ENCODE measurements at places on chromosomes 16 and 17.

DNA sequence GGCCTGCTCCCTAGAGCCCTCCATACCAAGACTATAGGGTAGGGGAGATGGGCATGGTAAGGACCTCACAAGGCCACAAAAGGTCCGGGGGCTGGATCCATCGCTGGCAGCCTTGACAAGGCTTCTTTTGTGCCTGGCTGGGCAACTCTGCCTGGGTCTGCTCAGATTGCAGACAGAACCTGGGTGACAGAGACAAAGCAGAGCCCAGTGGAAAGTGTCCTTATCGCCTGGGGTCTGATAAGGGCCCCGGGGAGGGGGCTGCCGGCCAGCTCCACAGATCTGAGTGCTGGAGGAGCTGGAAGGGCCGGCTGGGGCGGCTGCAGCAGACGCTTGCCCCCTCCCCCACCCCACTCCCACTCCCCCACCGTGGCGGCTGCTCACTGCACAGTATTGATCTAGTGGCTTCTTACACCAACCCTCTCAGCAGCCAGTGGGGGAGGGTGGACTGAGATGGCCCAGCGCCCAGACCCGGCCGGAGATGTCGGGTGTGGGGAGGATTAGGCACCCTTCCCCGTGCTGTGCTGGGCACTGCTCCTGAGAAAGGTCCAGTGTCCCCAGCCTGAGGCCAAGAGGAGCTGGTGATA is 7.2 kb downstream of the MMP15 start:
- no peak for DNase-seq

DNA sequence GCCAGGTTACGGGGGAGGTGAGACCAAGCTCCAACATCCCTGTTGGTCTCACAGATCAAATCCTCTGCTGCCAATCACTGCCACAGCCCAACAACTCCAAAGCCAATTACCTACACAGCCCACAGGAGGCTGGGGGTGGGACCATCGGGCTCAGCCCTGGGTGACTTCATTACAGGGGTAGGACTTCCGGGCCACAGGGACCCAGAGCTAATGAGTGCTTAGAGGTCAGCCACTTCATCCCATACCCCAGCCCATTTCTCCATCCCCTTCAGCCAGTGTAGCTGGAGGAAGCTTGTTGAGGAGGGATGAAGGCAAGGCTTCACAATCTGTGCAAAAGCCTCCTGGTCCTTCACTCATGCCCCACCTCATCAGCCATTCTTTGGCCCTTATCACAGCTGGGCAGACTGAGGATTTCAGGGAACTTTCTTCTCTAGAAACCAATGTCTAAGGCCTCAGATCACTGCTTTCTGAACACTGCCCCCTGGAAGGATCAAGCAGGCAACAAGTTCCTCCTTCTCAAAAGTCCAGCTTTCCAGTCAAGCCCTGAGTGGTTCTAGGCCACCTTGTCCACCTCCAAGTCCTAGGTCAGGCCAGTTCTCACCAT is 5.8 kb downstream of the FOXN1 start:
- no peak for DNase-seq

GRCh38 chr17:28041844-28042656 is 427 bp upstream of the NLK start:
- DNase-seq, result no peak

DNA sequence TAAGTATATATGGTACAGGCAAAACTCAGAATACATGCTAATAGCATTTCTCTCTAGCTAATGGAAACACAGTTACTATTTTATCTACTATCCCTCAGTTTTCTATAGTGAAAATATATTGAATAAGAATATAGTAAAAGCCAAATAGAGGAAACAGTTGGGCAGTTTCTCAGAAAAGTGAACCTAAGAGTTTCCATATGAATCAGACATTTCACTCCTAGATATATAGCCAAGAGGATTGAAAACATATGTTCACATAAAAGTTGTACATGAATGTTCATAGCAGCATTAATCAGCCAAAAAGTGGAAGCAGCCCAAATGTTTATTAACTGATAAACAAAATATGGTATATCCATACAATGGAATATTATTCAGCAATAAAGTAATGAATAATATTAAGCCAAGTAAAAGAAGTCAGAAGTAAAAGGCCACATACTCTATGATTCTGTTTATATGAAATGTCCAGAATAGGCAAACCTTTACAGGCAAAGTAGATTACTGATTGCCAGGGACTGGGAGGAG is 134.6 kb downstream of the CYB561 start:
- no peak for DNase-seq

GRCh38 chr16:26344240-26344776 is 652.5 kb downstream of the HS3ST4 start:
- DNase-seq, result no peak

DNA sequence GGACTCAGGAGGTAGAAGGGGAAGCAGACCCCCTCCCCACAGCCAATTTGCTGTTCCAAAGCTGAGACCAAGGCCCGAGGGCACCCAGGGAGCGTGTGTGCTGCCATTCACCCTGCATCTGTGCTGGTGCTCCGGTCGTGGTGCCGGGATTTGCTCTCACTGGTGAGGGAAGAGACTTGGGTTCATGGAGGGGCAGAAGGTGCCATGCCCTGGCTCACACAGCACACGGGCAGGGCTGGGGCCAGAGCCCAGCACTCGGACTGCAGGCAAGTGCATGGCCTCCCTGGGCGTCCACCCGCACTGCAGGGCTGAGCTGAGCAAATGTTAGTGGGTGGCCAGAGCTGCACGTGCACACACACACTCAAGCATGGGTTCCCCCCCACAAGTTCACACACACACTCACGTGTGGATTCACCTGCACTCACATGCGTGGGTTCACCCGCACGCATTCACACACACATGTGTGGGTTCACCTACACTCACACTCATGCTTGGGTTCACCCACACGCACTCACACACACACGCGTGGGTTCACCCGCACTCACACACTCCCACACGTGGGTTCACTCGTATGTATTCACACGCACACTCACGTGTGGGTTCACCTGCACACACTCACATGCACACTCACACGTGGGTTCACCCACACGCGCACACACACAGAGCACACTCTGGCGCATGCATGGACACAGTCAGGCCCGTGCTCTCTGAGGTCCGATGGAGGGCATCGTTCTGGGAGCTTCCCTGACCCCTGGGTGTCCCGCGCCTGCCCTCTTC is 57.0 kb upstream of the CBFA2T3 start:
- DNase-seq, result no peak

DNA sequence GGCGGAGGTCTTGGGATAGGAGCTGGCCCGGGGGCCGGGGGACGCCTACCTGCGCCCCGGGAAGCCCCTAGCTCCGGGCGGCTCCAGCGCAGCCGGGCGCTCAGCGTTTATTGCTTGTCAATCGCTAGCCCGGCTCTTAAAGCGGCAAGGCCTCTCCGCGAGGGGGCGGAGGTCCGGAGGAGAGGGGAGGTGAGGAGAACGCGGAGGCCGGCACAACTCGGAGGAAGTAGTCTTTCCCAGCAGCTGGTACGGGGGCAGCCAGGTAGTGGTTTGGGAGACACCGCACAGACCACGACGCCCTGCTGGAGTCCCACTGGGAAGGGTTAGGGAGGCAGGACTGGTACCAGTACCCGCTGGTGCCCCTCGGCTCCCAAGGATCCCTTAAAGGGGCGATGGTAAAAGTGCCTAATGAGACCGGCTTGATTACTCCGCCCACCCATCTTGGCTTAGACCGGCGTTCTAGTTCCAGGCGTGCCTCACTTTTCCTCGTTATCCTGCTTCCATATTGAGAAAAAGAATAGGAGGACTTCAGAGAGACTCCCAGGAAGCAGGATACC is at the start of gene MPP2:
TSS of gene MPP2 (minus strand) at position 112 of the 557 bp plus-strand sequence. CDS start 3,076 bp downstream, outside the sequence.
- peak; percentile 59 for DNase-seq

- DNase-seq, result no peak
Measured at GRCh38 chr17:73987845-73988509, 215.5 kb upstream of the RPL38 start.

DNA sequence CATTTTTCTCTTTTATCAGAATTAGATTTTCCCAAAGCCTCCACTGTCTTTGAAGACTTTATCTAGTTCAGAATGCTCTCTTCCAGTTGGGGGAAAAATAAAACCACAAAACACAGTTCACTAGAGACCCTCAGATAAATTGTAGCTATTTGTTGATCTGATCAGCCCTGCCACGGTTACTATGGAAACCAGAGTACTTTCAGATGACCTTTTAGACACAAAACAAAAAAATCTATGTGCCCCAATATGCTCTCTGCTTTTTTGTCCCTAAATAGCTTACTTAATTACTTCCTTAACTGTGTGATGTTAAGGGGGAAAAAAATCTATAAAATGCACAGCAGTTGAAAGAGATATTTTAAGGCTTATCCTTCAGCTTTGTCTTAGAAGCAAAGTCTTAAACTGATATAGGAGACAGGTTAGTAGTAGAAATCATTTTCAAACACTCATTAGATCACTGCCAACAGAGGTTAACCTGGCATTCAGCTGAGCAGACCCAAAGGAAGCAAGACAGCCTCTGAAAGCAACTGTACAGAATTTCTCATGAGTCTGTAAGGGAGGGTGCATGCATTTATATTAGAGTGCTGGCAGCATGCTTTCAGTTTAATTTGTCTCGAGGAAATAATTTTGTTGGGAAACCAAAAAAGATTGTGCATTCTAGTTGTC is 129.9 kb upstream of the CACNG5 start:
- no peak for DNase-seq

DNA sequence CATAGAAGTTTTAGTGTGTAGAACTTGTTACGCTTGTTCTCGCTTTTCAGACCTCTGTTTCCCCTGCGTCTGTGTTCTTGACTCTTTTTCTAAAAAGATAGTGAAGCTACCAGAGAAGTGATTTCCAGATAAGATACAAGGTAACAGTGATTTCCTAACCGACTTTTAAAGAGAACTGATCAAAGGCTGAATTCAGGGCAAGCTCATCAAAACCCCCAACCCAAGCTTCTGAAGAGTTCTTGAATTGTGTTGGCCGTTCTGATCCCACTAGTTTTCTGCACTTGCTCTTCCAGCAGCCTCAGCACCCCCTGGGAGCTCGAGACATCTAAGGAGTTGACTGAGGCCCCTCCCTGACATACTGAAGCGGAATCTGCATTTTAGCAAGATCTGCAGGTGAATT is 12.7 kb upstream of the NSMCE1 start:
- DNase-seq, result no peak

DNA sequence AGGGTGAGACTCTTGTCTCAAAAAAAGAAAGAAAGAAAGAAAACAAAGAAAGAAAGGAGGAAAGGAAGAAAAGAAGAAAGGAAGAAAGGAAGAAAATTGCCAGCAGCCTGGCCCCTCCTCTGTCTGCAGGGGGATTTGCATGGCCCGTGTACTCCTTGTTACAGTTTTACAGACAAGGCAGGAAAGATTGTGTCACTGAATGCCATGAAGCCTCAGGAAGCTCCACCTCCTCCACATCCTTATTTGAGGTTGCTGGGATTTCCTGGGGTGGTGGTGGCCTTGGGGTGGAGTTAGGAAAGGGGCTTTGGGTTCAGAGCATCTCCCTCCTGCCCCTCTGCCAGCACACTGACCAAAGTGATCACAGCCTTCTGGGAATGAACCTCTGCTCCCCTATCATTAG is 23.6 kb downstream of the CFAP20 start:
- no peak for DNase-seq

DNA sequence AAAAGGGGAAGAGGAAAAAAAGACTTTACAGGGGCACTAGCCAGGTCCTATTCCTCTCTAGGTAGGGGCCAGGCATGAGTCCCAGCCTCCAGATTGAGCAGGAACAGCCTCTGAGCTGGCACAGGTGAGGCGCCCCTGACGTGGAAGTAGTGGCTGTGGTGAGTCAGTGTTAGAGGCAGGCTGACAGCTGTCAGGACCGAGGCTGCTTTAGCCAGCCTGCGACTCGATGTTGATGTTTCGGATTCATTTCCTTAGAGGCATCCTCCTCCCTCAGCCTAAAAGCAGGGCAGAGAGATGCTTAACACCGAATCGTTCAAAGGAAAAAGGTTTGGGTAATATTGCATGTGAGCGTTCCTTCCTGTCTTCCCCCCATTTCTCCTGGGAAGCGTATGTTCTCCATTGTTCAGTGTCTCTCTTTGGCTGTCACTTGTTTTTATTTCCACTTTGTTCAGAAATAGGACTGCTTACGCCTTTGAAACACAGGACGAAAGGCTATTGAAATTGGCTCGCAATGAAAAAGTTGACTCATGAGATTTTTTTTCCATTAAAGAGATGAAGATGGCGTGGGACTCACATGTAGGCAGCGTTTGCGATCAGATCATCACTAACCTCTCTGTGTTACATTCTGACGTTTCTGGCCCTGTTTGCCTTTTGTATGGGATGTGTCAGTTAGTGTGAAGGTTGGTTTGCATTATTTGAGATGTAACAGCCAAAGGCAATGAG is 1.3 kb downstream of the KIAA0513 start:
- peak; percentile 73 for DNase-seq

GRCh38 chr17:43768382-43768781 is 9.8 kb upstream of the SOST start:
- DNase-seq, result no peak

- DNase-seq, result no peak
Measured at GRCh38 chr16:23420011-23420410, 33.0 kb downstream of the COG7 start.

GRCh38 chr17:9948928-9949327 is 43.9 kb upstream of the RCVRN start:
- no peak for DNase-seq

DNA sequence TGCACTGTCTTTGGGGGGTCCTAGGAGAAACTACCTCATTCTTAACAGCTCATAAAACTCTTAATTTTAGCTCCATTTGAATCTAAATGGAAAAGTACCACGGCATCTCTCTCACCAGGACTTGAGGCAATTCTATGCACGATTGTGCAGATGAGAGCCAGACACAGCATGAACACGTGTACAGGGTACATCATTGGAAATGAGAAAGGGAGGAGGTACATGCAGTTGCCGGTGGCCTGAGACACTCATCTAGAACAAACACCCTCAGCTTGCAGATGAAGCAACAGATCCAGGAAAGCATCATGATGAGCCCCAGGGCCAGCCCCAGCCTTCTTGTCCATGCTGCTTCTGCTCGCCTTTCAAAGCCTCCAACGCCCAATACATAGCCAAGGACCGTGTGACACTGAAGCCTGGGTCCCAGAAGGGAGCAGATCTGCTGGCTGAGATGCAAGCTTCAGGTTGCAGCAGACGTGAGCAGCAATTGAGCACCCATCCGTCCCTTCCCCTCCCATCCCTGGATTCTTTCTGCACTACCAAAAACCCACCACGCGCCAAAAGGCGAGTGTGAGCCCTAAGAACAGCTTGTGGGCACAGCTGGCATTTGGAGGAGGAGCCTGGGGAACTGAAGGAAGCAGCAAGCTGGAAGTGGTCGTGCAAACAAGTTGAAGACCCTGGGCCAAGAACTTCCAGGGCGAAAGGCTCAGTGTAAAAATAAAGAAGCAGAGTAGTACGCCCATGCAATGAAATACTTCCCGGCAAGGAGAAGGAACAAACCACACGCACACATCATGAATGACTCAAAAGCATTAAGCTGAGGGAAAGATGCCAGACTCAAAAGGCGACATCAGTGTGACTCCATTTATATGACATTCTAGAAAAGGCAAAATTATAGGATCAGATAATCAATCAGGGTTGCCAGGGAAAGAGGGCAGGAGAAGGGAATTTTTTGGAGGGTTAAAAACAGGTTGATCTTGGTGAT is 7.3 kb upstream of the RCVRN start:
- DNase-seq, result no peak

DNA sequence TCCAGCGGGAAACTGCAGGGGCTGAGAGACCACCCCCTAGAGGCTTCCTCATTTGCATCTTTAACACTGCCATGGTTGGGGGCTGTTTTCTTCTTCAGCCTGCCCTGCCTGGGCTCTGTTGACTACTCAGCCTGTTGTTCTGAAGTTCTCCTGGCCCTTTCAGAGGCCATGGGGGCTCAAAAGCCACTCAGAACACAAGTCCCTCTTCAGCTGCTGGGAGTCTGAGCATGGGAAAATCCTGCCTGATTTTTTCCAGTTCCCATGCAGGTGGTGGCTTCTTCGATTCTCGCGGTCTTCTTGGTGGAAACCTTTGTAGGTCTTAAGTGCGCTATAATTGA is 36.3 kb downstream of the PLCG2 start:
- no peak for DNase-seq

Measured in activated CD8-positive, alpha-beta memory T cell treated with anti-CD3 and anti-CD28 coated beads, Interleukin-2, amount 50 U/mL, for 4 hours (primary cell).